ENCODE measurements at places on chromosomes 5 and 9.

GRCh38 chr5:29796013-29796412 lies 1397.5 kb upstream of the CDH6 start:
- no peak for DNase-seq

GRCh38 chr5:118565335-118565971 lies 422.9 kb downstream of the DTWD2 start:
- DNase-seq: no peak

DNA sequence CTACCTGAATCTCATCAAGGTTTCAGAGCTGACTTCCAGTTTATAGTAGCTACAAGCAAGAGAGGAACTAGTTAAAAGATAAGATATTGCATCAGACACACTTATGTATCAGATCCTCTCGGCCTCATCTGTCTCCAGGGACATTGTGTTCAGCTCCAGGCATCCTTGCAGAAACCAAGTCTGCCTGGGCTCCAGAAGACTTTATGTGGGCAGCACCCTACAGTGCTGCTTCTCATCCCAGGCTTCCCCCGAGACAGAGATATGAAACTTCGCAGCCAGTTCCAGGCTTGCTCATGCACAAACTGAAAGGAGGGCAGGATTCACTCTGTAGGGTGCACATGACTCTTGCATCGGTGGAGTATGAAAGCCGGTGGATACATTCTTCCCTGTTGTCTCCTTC lies 33.9 kb upstream of the FOXB2 start:
- DNase-seq: no peak

- peak; percentile 37 for DNase-seq
These were observed 624.1 kb downstream of the ISL1 start for GRCh38 chr5:52007230-52007858.

DNA sequence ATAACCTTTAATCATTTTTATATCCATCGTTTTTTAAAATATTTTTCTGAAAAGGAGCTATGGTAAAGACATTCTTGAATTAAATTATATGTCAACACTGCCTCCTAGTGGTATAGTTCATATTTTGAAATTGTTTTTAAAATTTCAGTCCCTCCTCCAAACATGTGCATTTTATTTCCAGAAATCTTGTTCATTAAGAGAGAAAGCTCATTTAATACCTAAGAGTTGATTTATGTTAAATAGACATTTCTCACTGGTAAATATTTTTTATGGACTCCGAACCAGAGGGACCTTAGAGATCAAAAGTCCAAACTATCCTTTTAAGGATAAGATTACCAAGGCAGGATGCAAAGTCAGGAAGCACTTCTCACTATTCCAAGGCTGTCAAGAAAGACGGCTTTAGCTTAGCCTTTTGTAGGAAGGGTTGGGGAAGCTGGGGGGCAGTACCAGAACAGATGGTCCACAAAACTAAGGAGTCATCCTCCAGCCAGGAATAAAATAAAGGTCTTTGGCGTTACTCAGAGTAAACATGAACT lies 21.6 kb downstream of the BHMT start:
- DNase-seq: peak; percentile 34
